Foreskin fibroblast (primary cell): ENCODE measurements at places on chromosomes 7 and 10.
A peak's percentile ranks its signal among the peaks of the same experiment; 100 is the strongest.

DNA sequence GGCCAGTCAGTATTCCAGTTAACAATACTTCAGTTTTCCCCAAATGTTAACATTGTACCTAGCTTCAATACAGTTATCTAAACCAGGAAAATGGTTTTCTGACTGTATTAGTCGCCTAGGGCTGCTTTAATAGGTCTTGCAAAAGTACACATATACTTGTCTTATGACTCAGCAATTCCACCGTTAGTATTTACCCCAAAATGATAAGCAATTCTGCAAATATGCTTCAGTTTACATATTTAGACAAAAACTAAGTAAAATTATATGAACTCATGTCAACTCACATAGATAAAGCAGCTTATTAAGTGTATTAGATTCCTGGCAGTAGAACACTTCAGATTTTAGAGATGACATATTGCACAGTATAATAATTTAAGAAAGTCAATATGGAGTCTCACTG lies 363.3 kb downstream of the ARL4A start:
- DNase-seq: peak; percentile 73

- DNase-seq: no peak
Observed at GRCh38 chr7:92634205-92634604, 44.0 kb upstream of the FAM133B start.

DNA sequence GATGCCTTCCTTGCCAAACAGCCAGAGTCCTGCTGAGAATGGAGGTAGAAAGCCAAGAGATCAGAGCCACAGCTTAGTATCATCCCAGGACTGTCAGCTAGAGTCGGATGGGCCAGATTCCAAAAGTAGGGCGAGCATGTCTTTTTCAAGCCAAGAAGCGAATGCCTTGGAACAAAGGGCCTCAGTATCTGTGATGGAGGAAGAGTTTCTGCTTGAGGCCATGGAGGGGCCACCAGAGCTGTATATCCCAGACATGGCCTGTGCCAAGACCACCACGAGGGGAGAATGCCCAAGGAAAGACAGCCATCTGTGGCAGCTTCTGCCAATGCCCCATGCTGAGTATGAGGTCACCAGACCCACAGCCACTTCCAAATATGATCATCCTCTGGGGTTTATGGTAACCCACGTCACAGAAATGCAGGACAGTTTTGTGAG lies 44.3 kb upstream of the PPP1R17 start:
- no peak for DNase-seq

GRCh38 chr10:100745882-100746783 lies 751 bp downstream of the PAX2 start:
- DNase-seq: no peak

- DNase-seq: no peak
Observed at GRCh38 chr7:363626-364025, 73.7 kb downstream of the FOXL3 start.

DNA sequence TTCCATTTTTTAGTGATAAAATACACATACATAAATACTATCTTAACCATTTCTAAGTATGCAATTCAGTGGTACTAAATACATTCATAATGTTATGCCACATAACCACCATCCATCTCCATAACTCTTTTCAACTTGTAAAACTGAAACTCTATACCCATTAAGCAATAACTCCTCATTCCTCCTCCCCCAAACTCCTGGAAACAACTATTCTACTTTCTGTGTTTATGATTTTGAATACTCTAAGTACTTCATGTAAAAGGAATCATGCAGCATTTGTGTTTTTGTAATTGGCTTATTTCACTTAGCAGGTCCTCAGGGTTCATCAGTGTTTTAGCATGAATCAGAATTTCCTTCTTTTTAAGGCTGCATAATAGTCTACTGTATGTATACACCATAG lies 131.8 kb downstream of the TES start:
- DNase-seq: no peak

- no peak for DNase-seq
Observed at GRCh38 chr7:139531094-139531493, 7.6 kb downstream of the CLEC2L start.

GRCh38 chr10:109851616-109852474 lies 71.5 kb downstream of the XPNPEP1 start:
- no peak for DNase-seq

DNA sequence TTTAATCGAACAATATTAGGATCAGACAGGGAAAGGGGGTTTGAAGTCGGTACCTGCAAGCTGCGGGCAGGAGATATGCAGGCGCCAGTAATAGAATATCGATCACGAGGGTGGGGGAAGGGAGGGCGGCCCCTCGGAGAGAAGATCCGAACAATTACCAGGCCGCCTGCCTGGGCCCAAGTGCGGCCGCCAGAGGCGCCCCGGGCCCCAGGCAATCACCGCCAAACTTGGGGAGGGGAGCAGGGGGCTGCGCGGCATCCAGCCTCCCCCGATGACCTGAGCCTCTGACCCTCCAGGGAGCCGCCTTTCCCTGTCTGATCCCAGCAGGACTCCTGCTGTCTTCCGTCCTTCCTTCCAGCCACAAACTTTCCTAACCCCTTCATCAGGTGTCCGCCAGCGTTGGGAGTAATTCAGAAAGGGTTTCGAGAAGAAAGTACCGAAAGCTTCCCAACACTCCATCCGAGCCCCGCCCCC lies 1.1 kb downstream of the NKX1-2 start:
- no peak for DNase-seq

- DNase-seq: no peak
Observed at GRCh38 chr10:13684806-13685482, 98.2 kb downstream of the PRPF18 start.

GRCh38 chr7:131300078-131300477 lies 27.6 kb upstream of the MKLN1 start:
- no peak for DNase-seq

GRCh38 chr10:68697106-68697505 lies 23.9 kb upstream of the CCAR1 start:
- no peak for DNase-seq

DNA sequence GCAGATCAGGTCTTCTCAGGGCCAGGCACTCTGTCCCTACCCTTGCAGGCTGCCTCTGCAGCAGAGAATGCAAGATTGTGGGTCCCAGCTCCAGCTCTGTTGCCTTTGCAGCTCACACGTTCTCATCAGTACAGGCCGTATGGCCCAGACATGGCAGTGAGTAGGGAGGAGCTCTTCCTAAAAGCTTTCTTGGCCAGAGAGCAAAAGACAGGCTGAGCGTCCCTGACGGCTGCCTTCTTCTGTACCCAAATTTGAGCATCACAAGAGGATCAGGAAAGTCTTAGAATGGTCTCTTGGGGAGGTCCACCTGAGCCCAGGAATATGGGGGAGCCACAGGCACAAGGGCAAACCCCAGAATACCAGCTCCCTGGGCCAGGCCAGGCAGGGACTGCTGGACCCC lies 266.3 kb upstream of the ZMIZ1 start:
- DNase-seq: peak; percentile 60

- no peak for DNase-seq
Observed at GRCh38 chr7:1330801-1331425, 98.2 kb downstream of the UNCX start.

- DNase-seq: no peak
Observed at GRCh38 chr7:96968981-96969380, 36.4 kb upstream of the DLX6 start.

DNA sequence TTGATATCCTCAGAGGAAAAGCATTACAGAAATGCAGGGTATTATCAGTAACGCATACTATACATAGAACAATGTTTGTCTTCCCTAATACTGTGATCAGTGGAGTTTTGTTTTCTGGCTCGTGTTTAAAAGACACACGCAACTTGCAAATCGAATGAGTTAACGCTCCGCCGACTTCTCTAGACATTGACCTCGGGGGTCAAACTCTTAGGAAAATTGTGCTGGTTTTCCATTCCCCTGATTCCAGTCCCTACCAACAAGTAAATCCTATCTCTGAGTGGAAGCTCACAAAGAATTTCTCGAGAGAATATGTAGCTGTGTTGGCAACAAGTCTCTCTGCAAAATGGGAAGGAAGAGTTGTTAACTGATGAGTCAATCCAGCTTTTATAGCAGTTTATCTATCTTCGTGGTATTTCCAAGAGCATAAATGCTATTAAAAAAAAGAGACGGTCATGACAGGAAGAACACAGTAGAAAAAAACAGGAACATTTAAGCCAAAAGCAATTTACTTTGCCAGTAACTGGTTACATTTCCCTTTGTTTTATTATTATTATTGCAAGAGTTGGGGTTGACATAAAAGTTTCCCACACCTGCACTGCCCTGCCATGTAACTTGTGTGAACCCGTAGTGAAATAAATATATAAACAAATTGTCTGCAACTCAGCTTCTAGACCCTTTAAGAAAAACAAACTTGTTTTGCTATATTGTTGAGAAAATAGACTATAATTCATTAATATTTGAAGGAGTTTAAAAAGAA lies 144.4 kb downstream of the ARID5B start:
- DNase-seq: peak; percentile 77

DNA sequence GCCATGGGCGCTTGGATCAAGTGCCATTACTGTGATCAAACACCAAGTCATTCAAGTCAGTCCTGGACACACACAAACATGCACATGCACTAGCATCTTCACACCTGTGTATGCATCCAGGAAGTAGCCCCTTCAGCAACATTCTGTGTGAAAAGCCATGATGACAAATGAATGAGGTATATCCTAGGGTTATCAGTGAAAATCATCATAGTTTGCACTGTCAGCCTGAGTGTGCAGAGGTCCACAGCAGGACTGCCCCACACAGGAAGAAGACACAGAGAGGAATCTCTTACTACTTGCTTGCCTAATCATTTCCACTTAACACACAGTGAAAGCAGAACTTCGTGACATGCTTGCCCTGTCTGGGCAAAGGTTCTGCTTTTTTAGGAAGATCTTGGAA lies 184.0 kb upstream of the ADO start:
- DNase-seq: no peak

GRCh38 chr10:77784856-77785255 lies 141.7 kb downstream of the DLG5 start:
- DNase-seq: peak; percentile 88

DNA sequence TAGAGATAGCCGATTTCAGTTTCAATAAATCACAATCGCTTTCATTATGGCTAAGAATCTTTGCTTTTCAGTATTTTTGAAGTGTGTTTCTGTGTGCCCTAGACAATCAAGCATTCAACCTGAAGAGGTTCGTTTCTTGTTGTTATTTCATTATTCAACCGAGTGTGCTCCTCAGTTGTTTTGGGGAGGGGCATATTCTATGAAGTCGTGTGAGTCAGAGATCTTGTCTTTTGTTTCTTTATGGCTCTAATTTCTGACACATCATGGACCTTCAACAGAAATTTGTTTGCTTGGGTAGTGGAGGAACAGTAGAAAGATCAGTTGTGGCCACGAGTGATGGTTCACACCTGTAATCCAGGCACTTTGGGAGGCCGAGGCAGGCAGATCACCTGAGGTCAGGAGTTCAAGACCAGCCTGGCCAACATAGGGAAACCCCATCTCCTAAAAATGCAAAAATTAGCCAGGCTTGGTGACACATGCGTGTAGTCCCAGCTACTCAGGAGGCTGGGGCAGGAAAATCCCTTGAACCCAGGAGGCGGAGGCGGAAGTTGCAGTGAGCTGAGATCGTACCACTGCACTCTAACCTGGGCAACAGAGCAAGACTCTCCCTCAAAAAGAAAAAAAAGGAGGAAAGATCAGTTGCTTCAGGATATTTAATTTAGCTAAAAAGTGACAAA lies 38.3 kb downstream of the C1QL3 start:
- DNase-seq: no peak

- DNase-seq: peak; percentile 100
Observed at GRCh38 chr7:81684514-81685269, 85.2 kb downstream of the HGF start.
